ENCODE measurements at places on chromosomes 5 and 9. TPM values are rescaled to one million over a fixed set of nuclear protein-coding genes. Genes with fewer than 3 reads are reported as not detected.

- no peak for DNase-seq
Observed at GRCh38 chr5:160641405-160641804, 210.6 kb downstream of the ATP10B start.

DNA sequence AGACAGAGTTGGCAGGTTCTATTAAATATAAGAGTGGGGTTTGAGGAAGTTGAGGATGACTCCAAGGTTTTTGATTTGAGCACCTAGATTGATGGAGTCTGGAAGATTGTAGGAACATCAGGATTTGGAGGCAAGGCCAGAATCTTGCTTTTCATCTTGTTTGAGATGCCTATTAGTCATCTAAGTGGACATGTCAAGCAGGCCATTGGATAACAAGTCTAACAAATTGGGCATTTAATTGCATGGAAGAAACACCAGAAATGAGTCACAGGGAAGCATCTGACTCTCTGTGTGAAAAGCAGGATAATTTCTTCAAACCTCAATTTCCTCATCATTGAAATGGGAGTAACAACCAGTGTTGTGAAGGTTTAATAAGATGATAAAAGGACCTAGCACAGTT, 53.3 kb upstream of the ARL15 start:
- DNase-seq = no peak

GRCh38 chr9:134059661-134060395, 8.0 kb downstream of the BRD3 start:
- peak; percentile 69 for DNase-seq

- no peak for DNase-seq
Observed at GRCh38 chr5:179319741-179320281, 25.4 kb downstream of the ADAMTS2 start.

GRCh38 chr5:24161559-24161958, 483.2 kb downstream of the CDH10 start:
- no peak for DNase-seq

Gene BSPRY
- total RNA-seq = not detected

DNA sequence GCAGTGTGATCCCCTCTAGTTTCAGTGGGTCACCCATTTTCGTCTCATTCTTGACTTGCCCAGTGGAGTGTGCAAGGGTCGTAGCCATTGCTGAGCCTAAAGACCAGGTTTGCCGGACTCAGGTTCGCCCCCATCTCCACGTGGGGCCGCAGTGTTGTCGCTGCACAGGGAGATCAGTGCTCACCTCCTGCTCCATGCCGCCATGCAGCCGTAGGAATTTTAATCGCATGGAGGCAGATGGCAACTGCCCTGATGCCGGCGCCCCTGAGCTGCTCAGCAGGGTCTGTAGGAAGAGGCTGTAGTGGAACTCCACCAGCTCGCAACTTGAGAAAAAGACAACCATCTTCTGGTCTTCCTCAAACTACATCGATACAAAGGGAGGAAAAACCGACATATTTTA, 24.1 kb downstream of the DDX31 start:
- DNase-seq = no peak

- DNase-seq = no peak
Observed at GRCh38 chr5:77999399-77999798, 223.3 kb upstream of the TBCA start.

Gene OR1J1
- total RNA-seq = not detected

- no peak for DNase-seq
Observed at GRCh38 chr5:149854866-149855265, 89.7 kb downstream of the PDE6A start.

Gene GRXCR2
- not detected for total RNA-seq

Gene PFN3
- total RNA-seq = not detected

GRCh38 chr5:6510973-6511372, 62.3 kb downstream of the UBE2QL1 start:
- no peak for DNase-seq

Gene MSMP
- not detected for total RNA-seq

Gene BAG1
- 58.0 TPM for total RNA-seq

Gene CDO1
- 0.19 TPM for total RNA-seq

DNA sequence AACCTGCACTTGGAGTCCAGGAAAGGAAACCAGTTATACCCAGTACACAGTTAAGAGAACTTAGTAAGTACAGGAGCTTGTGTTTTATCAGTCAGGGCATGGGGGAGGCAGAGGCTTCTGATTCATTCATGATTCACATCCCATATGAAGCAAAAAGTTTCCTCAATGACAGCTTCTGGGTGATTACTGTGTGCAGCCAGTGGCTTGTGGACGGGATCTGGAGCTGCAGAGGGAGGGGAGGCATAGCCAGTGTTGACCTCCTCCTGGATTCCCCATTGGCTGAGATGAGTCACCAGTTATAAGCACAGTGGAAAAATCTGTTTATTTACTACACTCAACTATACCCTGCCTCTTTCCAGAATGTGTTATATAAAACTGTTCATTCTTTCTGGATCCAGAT, 17.7 kb downstream of the IL31RA start:
- no peak for DNase-seq

Gene ADAMTS6
- 2.0 TPM for total RNA-seq

DNA sequence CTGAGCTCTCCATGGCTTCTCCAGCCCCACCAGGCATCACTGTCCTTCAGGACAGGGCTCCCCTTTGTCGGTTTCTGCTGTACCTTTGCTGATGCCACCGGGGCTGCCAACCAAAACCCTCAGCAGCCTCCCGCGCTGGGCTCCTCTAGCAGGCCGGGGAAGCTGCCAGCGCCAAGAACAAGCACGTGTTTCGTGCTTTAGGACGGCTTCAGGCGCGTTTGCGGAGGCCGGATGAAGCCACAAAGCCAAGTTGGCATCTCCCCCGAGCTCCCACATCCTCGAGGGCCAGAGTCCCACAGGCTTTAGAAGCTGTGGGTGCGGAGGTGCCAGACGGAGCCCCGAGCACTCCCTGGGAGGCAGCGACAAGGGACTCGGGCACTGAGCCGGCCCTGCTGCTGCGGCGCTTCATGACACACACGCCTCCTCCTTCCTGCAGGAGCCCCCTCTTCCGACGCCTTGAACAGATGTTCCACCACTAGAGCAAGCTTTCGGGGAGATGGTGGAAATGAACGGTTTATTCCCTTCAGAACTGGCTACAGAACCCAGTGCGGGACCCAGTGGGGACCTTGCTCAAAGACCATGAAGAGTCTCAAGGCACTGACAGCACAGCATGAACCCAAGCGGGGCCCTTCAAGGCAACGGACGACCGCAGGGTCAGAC, 36.7 kb downstream of the SARDH start:
- peak; percentile 32 for DNase-seq

- DNase-seq = no peak
Observed at GRCh38 chr5:122015471-122015870, 53.7 kb downstream of the SRFBP1 start.

DNA sequence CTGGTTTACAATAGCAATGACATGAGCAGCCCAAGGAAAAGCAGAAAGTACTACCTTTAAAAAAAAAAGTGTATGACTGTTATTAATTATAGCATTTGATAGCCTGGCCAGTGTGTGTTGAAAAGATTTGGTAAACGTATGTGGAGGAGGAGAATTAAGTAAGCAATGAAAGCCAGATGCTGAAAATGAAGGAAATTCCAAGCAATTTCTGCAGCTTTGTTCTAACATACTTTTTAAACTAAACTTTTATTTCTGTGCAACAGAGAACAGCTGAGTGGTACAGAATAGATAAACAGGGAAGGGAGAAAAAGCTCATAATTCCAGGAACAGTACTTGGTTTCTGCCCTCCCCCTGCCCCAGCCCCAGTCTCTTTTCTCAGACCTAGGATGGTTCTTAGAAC, 252.6 kb downstream of the ADAMTSL1 start:
- DNase-seq = no peak

GRCh38 chr5:106814961-106815360, 855.8 kb downstream of the EFNA5 start:
- no peak for DNase-seq

DNA sequence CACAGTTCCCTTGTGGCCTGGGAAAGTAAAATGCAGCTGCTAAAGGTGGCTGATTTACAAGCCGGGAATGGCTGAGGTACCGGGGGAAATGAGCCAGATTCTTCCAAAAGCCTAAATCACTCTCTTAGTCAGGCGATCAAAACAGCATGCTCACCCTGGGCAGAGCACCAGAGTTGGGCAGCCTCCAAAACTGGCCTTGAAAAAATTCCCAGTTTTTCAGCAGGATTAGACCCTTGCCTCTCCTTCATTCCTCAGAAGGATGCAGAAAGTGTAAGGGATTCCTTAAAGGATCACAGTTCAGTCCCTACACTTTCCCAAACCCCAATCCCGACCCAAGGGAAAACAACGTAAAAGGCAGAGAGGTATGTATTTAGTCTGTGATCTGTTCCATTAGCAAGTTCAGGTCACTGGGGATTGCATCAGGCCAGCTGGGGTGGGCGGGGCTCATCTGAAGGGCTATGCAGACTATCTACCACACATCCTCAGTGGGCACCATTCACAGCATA, 16.9 kb downstream of the TMEM174 start:
- DNase-seq = no peak

- no peak for DNase-seq
Observed at GRCh38 chr9:26325444-26325829, 567.2 kb downstream of the CAAP1 start.

Gene WHRN
- 20.5 TPM for total RNA-seq

DNA sequence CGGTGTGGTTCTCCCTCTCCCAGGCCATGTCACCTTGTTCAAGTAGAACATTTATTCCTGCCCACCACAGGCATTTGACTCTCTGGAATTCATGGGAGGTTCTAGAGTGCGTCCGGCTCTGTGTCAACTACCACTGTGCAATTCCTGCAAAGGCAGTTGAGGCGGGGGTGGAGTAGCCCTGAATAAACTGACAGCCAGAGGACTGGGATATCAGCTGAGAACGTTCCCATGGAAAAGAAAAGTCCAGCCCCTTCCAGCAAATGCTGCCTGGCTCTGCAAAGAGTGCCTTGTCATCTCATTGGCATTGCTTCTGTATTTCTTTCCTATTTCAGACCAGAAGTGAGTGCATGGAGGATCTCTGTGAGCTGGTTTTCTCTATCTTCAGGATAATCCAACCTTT, 18.9 kb upstream of the MEGF9 start:
- no peak for DNase-seq

Gene CARTPT
- not detected for total RNA-seq

- DNase-seq = no peak
Observed at GRCh38 chr5:132753135-132753987, 6.1 kb downstream of the CCNI2 start.

DNA sequence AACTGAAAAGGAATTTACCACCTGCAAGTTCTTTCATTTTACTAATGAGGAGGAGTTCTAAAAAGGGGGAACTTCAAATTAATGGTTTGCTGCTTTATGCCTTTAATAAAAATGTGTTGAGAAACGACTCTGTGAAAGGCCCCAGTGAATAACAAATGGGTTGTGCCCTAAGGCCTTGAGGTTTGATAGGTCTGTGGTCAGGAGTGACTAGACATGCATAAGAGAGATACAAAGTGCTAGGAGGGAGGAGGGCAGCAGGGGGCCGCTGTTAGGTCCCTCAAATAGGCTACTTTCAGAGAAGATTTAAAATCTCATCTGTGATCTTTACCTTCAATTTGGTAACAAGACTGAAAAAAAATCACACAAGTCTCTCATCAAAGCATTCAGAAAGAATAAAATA, 58.3 kb downstream of the FAM81B start:
- no peak for DNase-seq

- DNase-seq = no peak
Observed at GRCh38 chr5:154648706-154649105, 106.5 kb upstream of the LARP1 start.

- no peak for DNase-seq
Observed at GRCh38 chr9:108681851-108682590, 173.8 kb downstream of the ACTL7B start.

- no peak for DNase-seq
Observed at GRCh38 chr5:171308453-171309275, at the start of gene TLX3. Gene TLX3, plus strand, starts transcription at chr5:171309248. Its CDS starts 118 bp downstream, at chr5:171309366.

Gene PLEKHG4B
- 0.36 TPM for total RNA-seq

GRCh38 chr5:61697809-61698558, 365.9 kb downstream of the ZSWIM6 start:
- DNase-seq = no peak

Gene INSYN2B
- not detected for total RNA-seq

Gene RAD23B
- 63.8 TPM for total RNA-seq

- DNase-seq = no peak
Observed at GRCh38 chr5:134106991-134107701, 7.3 kb upstream of the TCF7 start.

GRCh38 chr5:143552680-143553079, 149.2 kb upstream of the NR3C1 start:
- DNase-seq = no peak

DNA sequence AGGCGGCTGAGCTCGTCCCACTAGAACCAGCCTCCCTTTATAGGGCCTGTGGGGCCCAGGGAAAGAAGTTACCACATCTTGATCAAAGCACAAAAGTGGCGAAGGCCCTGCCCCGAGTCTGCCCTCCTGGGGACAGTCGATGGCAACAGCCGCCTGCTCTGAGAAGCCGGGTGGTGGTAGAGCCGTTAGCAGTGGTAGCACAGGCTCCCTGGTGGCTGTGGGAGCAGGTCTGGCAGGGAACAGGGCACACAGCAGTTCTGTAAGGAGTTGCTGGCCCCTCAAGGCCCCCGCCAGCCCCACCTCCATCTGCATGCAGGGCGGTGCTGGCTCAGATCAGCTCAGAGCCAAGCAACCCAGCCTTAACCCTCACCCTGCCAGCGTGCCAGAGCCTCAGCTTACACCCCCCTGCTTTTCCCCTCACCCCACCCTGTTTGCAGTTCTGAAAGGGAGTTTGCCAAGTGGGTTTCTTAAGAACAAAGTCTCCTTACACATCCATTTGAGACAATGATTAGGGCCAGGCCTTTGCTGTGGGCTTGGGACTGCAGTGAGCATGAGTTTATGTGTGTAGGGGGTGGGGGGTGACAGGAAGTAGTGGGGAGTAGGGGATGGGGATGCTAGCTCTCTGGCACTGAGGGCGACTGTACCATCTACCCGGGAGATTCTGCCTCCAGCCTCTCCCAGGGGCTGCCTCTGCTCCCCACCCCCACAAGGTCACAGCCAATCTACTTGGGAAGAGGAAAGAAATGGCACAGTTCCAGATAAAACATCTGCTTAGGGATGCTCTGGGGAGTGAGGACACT, 11.8 kb downstream of the ACSL6 start:
- no peak for DNase-seq

Gene TTLL11
- total RNA-seq = 2.3 TPM

Gene EGFLAM
- total RNA-seq = not detected

- DNase-seq = no peak
Observed at GRCh38 chr9:14351221-14351836, 37.4 kb upstream of the NFIB start.

Gene CDH18
- not detected for total RNA-seq

GRCh38 chr5:123448017-123448617, 24.9 kb upstream of the CEP120 start:
- no peak for DNase-seq
